ENCODE measurements at places on chromosomes 5 and 9.
A peak's percentile ranks its signal among the peaks of the same experiment; 100 is the strongest.

DNA sequence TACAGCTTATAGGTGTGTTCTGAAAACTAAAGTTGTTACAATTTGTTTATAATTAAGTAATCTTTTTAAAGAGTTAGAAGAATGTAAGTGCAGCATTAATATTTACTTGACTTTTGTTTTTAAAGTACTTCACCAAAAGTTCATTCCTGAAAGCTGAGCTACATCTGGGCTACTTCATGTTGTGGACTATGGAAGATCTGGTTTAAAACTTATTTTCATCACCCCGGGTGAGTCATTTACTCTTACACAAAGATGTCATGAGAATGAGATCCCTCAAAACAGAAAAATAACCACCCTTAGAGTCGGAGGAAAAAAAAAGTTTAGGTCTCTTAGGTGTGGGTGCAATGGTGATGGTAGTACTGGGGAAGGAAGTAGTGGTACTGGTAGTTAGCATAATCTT, 5.1 kb downstream of the POU5F2 start:
- no peak for DNase-seq

GRCh38 chr5:51487952-51488351, 104.7 kb downstream of the ISL1 start:
- no peak for DNase-seq

DNA sequence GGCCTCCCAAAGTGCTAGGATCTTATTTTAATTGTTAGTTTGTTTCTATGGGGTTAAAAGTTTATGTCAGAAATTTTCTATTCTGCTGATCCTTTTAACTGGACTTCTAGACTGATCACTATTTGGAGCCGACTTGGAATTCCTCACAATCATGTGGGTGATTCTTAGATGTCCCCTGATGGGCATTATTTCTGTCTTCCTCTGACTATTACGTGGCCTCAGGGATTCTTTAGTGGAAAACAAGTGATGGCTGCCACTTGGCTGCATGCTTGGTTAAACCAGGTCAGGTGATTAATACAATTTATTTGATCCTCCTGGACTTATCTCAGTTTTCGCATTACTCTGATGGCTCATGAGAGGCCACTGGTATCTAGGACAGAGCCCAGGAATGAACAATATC, 32.2 kb upstream of the OR2S2 start:
- no peak for DNase-seq

- no peak for DNase-seq
Measured at GRCh38 chr5:126736141-126736540, 40.8 kb upstream of the LMNB1 start.

DNA sequence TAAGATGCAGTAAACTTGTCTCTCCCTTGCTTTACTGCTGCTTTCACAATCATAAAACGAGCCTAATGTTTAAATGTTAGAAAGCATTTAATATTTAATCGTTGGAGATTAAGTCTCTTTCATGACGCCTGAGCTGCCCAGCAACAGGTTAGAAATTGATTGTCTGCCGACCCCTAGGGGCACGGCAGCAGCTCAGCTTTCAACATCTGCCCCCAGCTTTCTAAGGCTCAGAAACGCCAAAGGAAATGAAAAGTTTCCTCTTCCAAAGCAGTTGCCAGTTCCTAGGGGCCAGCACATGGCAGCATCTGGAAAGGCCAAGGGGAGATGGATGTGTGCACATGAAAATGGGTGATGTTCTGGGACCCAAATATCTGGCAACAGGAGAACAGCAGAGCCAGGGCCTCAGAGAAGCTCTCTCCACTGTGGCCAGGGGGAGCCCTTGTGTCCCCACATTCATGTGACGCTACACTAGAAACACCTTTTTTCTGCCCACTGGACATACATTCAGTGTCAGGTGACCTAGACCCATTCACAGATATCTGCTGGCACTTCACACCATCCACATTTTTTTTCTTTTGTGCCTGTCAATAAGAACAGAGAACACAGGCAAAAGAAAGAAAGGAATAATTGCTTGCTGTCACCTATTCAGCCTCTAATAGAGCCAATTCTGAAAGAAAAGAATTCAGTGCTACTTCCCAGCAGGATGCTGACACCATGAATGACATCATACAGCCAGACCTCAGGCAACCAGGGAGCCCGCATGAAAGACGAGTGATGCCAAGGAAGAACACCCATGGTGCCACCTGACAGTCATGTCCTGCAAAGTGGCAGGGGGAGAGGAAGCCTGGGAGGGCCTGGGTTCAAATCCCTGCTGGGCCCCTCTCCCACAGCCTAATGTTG, 205.0 kb upstream of the TAS2R1 start:
- DNase-seq: no peak

- DNase-seq: no peak
Measured at GRCh38 chr5:172235132-172235780, 41.3 kb downstream of the EFCAB9 start.

- no peak for DNase-seq
Measured at GRCh38 chr9:111728617-111729366, 65.9 kb downstream of the SHOC1 start.

- DNase-seq: no peak
Measured at GRCh38 chr5:36772276-36773140, 104.1 kb upstream of the NIPBL start.

GRCh38 chr5:56817263-56818014, 2.1 kb downstream of the MAP3K1 start:
- DNase-seq: no peak

- no peak for DNase-seq
Measured at GRCh38 chr9:117074342-117074662, 340.6 kb downstream of the ASTN2 start.

DNA sequence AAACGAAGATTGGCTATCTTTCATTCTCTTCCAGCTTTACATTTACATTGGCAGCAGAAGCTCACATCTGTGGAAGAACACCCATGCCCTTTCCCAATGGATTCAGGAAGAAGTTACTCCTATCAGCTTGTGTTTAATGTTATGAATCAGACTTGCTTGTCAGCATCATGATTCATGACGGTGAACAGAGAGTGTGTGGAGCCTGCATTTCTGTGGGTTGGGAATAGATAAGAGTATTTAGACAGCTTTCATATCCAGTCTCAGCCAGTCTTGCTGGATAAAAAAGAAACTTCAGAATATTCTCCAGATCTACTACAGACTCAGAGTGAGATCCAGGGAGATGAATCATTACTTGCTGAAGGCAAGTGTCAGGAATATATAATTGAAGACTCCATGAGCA, 812.9 kb upstream of the ZNF608 start:
- peak; percentile 39 for DNase-seq

DNA sequence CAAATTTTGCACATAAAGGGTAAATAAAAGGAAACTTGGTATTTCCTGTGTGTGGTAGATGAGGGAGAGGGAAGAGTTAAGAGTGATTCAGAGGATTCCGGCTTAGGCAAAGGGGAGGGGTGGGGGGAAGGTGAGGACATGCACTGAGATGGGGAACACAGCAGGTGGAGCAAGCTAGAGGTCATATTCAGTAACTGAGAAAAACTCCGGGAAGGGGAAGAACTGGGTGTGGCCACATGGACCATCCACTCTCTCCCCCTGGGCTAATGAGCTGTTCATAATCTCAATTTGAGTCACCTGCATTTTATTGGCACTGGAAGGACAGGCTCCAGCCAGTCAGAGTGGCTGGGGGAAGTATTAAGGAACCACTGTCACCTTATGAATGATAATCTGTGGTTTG, 45.1 kb upstream of the UGCG start:
- peak; percentile 89 for DNase-seq

GRCh38 chr5:87340716-87341115, 72.0 kb downstream of the CCNH start:
- DNase-seq: no peak

DNA sequence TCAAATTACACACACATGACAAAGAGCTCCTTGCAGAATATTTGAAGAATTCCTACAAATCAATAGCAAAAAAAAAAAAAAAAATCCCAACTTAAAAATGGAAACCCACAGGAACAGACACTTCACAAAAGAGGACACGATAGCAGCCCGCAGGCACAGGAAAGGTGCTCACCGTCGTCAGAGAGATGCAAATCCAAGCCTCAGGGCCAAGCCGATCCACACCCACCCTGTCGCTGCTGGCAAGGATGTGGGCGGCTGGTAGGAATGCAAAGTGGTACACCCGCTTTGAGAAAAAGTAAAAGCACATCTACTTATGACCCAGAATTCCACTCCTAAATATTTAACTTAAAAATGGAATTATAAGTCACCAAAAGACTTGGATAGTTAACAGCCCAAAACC, 10.8 kb downstream of the LCN9 start:
- DNase-seq: no peak

DNA sequence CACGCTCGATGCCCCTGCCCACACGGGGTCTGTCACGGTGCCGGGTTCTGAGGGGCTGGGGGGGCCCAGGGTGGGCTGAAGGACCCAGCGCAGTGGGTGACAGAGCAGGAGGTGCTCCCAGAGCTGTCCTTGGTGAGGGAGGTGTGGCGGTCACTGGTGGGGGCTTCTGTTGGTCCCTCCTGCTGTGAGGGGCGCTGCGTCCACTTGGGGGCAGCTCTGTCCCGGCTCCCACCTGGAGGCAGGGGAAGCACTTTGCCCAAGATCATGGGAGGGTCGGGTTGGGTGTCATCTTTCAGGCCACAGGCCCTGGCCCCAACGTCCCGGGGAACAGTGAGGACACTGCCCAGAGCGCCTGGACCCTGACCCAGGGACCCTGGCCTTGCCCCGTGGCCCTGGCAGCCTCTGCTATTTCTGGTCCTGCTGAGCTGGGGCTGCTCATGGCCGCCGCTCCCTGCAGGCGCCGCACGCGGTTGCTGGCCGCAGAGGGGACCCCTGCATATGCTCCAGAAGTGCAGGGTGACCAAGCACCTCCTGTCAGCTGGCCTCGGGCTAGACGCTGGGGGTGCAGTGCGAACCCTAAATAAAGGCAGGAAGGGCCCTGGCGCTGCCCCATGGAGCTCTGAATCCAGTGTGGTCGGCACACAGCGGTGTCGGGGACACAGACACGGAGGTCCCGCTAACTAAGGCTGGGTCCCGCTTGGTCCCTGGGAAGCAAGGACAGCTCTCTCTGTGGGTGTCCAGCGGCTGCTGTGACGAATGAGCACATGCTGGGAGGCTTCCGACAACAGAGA, 11.6 kb upstream of the RNU6ATAC start:
- DNase-seq: no peak

GRCh38 chr5:9877488-9877887, 247.3 kb upstream of the TAS2R1 start:
- DNase-seq: no peak

DNA sequence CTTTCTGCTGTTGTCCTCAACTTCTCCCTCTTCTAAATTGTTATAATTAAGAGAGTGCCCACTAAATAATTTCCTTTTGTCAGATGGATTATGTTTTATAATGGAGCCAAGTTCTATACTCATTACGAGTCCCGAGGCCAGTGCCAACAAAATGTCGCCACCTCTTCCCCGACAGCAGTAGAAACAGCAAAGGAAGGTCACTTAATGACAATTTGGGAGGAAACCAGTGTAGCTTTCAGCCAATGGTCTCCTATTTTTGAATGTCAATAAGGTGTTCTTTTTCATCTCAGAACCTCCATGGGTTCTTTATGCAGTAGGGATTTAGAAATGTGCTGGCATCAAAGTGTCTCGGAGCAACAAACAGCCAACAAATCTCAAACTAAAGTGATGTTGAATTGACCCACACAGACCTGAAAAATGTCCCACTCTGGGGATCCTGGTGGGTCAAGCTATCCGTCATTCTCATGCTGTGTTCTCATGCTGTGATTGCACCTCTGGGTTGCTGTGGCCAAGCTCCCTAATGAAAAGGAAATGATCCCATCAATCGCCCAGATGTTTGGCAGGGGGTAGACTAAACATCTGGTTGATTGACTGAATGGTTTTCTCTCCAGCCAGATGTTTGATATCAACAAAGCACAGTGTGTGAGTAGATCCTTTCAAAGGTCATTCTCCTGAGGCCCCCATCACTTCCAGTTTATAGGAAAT, 291.9 kb downstream of the DMAC1 start:
- DNase-seq: no peak

- DNase-seq: peak; percentile 72
Measured at GRCh38 chr5:134874831-134875655, 872 bp downstream of the TXNDC15 start.

- peak; percentile 53 for DNase-seq
Measured at GRCh38 chr5:181044662-181045305, 4.7 kb downstream of the BTNL9 start.

DNA sequence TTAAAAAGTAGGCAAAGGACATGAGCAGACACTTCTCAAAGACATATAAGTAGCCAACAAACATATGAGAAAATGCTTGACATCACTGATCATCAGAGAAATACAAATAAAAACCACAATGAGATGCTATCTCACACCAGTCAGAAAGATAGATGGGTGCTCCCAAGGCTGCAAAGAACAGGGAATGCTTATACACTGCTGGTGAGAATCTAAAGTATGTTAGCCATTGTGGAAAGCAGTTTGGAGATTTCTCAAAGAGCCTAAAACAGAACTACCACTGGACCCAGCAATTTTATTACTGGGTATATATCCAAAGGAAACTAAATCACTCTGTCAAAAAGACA, 154.2 kb downstream of the NDUFS4 start:
- DNase-seq: no peak

DNA sequence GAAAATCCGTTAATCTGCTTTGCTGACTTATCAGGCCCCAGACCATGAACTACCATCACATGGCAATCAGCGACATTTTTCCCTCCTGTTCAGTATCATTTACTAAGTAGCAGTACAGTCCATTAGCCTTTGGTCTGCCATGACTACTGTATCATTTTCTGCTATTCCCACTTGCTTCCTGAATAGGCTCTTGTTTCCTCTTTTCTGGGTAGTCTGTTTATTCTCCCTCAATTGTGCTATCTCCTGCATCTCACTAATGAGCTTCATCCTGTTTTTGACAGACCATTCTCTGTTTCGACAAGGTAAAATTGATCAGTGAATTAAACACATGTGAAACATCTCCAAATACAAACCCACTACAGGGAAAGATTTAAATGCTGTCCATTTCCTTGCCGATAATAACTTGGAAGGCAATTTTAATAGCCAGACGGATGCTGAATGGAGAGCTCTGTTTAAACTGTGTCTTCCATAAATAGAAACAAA, 263.5 kb upstream of the ANKRD55 start:
- DNase-seq: no peak

- no peak for DNase-seq
Measured at GRCh38 chr5:103289024-103289423, 30.5 kb downstream of the MACIR start.

GRCh38 chr5:111779922-111780292, 22.9 kb upstream of the NREP start:
- no peak for DNase-seq

- DNase-seq: peak; percentile 47
Measured at GRCh38 chr9:128068386-128069205, 564 bp downstream of the SLC25A25 start.

- DNase-seq: no peak
Measured at GRCh38 chr5:87150630-87151029, 117.1 kb upstream of the RASA1 start.

GRCh38 chr5:134525683-134526482, 413 bp downstream of the JADE2 start:
- peak; percentile 89 for DNase-seq

GRCh38 chr5:60701321-60701968, 1.5 kb upstream of the DEPDC1B start:
- DNase-seq: no peak

- DNase-seq: no peak
Measured at GRCh38 chr9:12732971-12733370, 39.8 kb downstream of the TYRP1 start.

All from adrenal gland (tissue), 19 donors.